ENCODE measurements at places on chromosomes 16 and 17. TPM values are rescaled to one million over a fixed set of nuclear protein-coding genes. Genes with fewer than 3 reads are reported as not detected.

GRCh38 chr17:48997103-48997826 is at the start of gene IGF2BP1:
TSS of gene IGF2BP1 (plus strand) at chr17:48997385. CDS start at chr17:48997746, 361 bp downstream.
- peak; percentile 50 for DNase-seq

The TMEM204 gene
- total RNA-seq: 68.3 TPM

The HBZ gene
- total RNA-seq: not detected

- DNase-seq: no peak
These were observed 251.7 kb upstream of the SALL1 start for GRCh38 chr16:51402785-51403184.

GRCh38 chr16:48059936-48060335 is 95.9 kb downstream of the ABCC12 start:
- no peak for DNase-seq

The KCTD11 gene
- 8.7 TPM for total RNA-seq

The OSGIN1 gene
- 1.1 TPM for total RNA-seq

The GRIN2A gene
- total RNA-seq: not detected

DNA sequence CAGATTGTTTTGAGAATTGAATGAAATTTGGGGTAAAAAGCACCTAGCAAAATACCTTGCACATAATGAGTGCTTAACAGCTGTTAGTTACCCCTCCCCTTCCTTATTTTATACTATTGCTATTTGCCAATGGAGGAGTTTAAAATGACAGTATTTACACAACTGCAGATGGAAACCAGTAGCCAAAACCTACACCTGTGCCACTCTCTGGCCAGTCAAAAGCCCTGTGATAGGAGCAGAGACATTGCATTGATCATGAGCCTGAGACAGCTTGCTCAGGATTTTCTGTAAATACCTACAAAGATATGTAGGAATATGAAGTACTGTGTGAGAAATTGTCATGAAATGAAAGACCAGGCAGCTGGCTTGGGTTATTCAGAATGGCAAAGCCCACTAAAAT is 115.3 kb upstream of the HLF start:
- no peak for DNase-seq

- DNase-seq: no peak
These were observed 2.5 kb upstream of the SMPD3 start for GRCh38 chr16:68450741-68451255.

The KRTAP9-8 gene
- total RNA-seq: not detected

- no peak for DNase-seq
These were observed 34.9 kb upstream of the RGS9 start for GRCh38 chr17:65102235-65102634.

- DNase-seq: no peak
These were observed 52.1 kb upstream of the LYRM9 start for GRCh38 chr17:27945333-27945616.

GRCh38 chr17:82386255-82386831 is 14.8 kb downstream of the UTS2R start:
- no peak for DNase-seq

- no peak for DNase-seq
These were observed 60.7 kb downstream of the HS3ST3A1 start for GRCh38 chr17:13541032-13541480.

DNA sequence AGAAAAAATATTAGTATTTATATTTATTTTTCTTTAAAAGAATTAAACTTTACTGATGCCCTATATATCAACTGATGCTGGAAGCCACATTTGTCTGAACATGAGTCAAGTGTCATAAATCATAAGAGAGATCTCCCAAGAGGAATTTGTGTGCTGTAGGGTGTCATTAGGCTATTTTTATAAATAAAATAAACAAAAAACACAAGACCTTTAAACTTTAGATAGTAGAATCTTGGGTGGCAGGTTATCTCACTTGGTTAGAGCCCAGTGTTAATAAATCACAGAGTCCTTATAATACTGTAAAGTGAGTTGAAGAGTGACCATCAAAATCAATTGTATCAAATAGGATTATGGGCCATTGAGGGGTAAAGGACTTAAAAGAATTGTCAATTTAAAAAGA is 21.3 kb upstream of the CPD start:
- no peak for DNase-seq

- DNase-seq: no peak
These were observed 447 bp downstream of the SDK2 start for GRCh38 chr17:73643852-73644144.

The C1QBP gene
- 112 TPM for total RNA-seq

DNA sequence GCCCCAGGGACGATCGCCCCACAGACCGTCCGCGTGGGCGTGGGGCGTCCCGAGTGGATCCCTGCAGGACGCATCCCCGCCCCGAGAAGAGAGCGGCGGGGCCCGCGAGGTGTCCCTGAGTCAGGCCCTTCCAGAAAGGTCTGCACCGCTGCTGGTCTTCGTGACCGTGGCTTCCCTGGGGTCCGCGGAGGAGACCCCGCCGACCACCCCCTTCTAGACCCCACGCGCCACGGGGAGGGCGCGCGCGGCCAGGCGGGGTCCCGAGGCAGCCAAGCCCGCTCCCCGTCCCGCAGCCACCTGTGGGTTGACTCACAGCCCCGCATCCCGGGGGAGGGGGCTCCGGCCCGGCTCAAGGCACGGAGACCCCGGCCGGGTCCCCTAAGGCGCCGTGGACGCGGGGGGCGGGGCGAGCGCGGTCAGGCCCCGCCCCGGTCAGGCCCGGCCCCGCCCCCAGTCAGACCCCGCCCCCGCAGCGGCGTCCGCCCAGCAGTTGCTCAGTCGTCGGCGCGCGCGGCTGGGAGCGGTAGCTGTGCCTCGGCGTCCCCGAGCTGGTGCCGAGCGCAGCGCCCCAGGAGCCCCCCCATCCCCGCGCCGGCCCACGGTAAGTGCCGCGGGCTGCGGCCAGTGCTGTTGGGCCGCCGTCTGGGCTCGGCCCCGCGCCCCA is at the start of gene BAIAP3:
Gene BAIAP3 (plus strand): TSS at position 497 of the 664 bp plus-strand sequence. CDS start 4,905 bp downstream, outside the sequence.
- peak; percentile 77 for DNase-seq

DNA sequence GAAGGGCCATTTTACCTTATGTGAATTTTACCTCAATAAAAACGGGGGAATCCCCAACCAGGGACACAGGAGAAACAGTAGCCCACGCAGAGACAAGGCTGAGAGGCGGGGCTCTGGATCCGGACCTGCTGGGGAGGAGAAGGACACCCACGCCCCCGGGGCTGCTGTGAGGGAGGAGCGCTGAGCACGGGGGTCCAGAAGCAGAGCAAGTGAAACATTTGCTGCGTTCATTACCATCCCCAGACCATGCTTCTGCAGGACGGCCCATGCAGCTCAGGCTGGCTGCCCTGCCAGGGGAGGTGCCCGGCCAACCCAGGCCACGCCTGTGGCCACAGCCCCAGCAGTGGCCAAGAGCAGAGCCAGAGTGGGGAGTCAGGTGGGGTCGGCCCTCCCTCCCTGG is 50.0 kb downstream of the KCNJ18 start:
- no peak for DNase-seq

- no peak for DNase-seq
These were observed 58.7 kb downstream of the RTN4RL1 start for GRCh38 chr17:1966274-1967086.

The CFAP119 gene
- 4.4 TPM for total RNA-seq

DNA sequence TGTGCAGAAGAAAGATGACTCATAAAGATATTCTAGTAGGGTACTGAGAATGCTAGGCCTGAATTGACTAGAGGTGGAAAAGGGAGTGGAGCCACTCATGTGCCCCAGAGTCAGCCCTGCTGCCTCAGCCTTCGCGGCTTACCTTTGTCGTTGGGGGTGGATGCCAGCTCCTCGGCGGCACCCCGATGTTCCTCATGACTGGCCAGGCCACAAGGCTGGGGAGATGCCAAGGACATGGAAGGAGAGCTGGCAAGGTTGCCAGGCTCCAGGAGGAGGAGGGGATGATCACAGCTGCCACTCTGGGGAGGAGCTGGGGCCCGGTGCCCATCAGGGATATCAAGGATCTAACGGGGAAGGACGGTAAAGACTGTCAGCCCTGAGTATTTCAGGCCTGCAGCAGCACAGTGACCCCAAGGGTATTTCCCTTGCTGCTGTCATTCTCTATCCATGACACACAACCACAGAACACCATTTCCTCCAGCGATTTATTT is 9.7 kb upstream of the SLC35B1 start:
- no peak for DNase-seq

The GP1BA gene
- total RNA-seq: not detected

The PRAC2 gene
- total RNA-seq: not detected

The KRTAP1-5 gene
- not detected for total RNA-seq

DNA sequence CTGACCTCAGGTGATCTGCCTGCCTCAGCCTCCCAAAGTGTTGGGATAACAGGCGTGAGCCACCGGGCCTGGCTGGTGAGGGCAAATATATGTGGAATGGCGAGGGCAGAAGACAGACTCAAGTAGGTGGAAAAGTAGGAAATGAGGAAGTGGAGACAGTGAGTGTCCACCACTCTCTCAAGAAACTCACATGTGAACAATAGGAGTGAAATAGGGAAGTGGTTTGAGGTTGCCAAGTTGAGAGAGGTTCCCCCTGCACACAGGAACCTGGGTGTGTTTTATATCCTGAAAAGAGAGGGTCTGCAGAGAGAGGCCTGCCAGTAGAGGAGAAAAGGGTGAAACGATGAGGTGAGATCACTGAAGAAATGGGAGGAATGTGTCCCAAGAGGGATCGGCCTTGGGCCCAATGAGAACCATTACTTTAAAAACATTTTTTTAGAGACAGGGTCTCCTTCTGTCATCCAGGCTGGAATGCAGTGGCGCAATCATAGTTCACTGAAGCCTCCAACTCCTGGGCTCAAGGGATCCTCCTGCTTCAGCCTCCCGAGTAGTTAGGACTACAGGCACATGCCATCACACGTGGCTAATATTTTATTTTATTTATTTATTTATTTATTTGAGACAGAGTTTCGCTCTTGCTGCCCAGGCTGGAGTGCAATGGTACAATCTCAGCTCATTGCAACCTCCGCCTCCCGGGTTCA is 17.1 kb upstream of the CORO1A start:
- peak; percentile 37 for DNase-seq

The TMC7 gene
- not detected for total RNA-seq

DNA sequence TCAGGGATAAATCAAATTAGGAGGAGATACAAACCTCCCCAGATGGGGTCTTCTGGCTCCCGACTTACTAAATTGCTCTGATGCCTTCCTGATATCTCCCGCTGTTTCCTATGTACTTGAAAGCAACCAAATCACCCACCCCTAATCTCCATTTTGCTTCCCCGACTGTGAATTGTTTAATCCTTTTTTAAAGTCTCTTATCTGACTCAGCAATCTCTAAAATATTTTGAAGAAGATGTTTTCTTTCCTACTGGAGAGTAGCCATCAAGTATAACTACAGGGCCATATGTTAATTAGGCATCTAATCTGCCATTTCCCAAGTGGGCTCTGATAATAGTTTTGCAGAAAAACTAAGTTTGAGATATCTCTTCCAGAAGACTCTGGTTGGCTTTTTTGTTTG is 365.2 kb upstream of the MAF start:
- no peak for DNase-seq

- no peak for DNase-seq
These were observed 122.6 kb upstream of the MON1B start for GRCh38 chr16:77068402-77068801.

DNA sequence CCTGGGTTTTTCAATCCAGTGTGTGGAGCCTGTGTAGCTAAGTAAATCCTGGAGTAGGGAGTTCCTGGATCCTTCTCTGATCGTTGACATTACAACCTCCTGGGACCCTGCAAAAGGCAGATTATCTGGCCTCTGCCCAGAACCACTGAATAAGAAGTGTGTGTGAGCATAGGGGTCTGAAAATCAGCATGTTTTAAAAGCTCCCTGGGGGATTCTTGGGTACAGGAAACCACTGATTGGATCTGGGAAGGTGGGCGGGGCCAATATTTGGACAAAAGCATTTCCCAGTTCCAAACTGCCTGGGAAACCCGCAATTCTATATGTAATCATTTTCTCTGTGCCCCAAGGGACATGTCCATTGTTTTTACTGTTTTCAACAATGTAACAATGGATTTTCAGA is 27.2 kb upstream of the BEAN1 start:
- no peak for DNase-seq

GRCh38 chr17:65438708-65439294 is 122.6 kb downstream of the AXIN2 start:
- DNase-seq: no peak

GRCh38 chr16:74770831-74771526 is 3.6 kb downstream of the FA2H start:
- DNase-seq: no peak

The TMEM220 gene
- total RNA-seq: 0.86 TPM

The KRT17 gene
- total RNA-seq: not detected

The RBFOX1 gene
- total RNA-seq: not detected

- DNase-seq: no peak
These were observed 27.7 kb downstream of the ZNF18 start for GRCh38 chr17:11969565-11969964.
